Activated CD8-positive, alpha-beta memory T cell treated with anti-CD3 and anti-CD28 coated beads, Interleukin-2, amount 50 U/mL, for 4 hours (primary cell): ENCODE measurements at places on chromosomes 1 and 21.

GRCh38 chr1:203444171-203444576 is 31.4 kb upstream of the PRELP start:
- no peak for DNase-seq

DNA sequence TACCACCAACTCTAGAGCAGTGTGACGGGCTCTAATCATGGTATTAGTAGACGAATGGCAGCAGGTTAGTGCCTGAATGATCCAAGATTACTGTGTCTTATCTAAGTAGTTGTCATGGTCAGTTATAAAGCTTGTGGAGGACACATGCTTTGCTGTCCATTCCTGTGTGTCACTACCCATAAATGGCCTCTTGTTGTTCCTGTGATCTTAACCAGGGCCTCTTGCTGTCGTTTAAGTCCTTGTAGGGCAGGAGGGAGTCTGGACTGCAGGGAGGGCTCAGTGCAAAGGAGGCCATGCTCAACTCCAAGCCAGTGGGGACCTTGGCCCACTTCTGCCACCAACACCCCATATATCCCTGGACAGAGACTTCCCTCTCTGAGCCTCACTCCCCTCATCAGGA is 130.5 kb downstream of the EPHB2 start:
- DNase-seq, result no peak

DNA sequence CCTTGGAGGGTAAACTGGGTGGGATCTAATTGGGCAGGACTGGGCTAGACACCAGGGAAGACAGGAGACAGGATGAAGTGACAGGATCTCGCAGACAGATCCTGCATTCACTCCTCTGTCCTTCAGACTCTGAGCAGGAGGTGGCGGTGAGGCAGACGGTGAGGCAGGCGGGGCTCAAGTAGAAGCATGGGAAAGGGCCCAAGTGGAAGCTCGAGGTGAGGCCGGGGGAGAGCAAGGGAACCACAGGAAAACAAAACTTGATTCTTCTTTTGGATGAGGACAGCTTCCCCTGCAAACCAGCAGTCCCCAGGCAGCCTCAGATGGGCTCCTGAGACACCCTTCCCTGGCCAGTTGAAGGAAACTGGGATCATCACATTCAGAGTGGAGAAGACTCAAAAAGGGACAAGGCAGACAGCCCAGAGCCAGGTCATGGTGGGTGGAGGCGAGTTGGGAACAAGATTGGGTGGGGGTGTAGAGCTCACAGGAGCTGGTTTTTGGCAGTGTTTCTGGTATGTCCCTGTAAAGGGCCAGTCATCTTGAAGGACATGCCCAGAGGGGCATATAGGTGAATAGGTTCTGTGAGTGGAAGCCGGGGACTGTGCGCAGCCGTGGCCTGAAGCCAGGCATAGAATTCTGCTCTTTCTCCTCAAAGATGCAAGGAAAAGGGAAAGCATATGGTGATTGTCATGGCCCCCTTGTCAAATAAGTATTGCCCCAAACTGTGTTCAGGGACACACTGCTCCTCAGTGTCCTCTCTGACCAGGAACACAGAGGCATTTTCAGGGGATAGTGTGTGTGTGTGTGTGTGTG is 18.0 kb downstream of the INKA2 start:
- no peak for DNase-seq

- no peak for DNase-seq
Observed at GRCh38 chr21:38811257-38811656, 5.5 kb downstream of the ETS2 start.

GRCh38 chr1:176545034-176545639 is 82.2 kb downstream of the PAPPA2 start:
- DNase-seq, result no peak

GRCh38 chr21:43997766-43998742 is 14.1 kb upstream of the TRAPPC10 start:
- DNase-seq, result no peak

DNA sequence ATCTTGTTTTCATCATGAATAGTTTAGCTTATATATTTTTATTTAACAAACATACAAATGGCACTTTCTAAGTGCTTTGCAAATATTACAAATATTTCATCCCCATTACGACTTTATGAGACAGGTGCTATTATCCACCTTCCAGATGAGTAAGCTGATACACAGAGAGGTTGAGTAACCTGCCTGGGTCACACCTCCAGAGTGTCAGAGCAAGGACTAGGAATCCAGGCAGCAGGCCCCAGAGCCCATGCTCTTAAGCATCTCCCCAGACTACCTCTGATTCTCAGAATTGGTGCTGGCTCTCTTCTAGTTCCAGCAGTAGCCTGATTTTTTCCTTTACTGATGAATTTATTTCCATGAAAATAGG is 40.0 kb downstream of the EPHB2 start:
- no peak for DNase-seq

DNA sequence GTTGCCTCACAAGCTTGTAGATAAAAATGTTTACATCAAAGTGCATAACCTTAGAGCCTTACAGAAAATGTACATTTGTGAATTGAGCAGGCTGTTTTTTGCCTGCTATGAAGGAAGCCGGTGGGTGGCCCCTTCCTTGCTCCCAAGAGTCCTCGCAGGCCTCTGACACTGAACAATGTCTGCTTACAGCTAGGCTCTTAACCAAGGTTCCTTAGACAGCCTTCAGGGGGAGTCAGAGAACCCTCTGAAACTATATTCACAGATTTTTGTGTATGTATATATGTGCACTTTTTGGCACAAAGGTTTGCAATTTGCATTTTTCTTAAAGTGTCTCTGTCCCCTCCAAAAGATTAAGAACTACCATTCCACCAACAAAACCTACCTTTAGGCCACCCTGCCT is 282.6 kb downstream of the BARHL2 start:
- no peak for DNase-seq

DNA sequence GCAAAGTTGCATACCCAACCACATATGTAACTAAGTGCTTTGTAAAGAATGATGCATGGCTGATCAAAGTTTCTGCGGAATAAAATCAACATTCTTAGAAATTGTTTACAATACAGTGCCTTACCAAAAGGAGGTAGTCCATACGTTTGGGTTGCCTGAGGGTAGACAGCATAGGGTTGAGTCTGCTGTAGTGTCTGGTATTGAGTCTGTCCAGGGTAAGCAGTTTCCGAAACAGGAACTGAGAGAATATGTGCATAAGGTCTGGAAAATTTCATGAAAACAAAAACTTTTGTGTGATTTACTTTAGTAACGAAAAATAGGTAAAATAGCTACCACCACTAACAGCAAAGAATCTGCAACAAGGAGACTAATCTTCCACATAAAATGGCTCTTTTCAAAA is 53.0 kb downstream of the EYA3 start:
- no peak for DNase-seq

DNA sequence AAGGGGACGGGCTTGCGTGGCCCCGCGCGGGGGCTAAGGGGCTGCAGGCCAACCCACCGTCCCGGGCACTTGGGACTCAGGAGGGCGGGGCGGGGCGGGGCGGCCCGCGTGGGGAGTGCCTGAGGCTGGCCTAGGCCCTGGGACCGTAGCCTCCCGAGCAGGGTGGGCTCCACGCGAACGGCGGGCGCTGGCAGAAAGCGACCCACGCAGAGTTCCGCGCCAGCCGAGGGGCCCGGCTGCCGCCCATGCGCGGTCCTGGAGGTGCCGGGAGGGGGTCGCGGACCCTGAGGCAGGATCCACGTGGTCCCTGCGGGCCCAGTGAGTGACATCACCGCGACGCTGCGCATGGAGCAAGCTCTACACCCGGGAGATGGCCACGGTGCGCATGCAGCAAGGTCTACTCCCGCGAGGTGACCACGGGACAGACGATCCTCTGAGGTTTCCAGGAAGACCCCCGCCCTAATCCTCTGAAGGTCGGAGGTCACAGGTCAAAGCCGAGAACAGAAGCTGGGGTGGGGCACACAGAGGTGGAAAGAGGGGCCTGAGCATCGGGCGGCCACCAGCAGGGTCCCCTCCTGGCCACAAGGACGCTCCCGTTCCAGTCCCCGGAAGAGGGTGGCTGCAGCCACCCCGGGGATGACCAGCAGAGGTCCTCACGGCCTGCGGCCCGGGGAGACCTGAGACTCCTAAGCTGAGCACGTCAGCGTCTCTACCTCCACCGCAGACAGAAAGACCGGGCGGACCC is 13.5 kb upstream of the SLC19A1 start:
- peak; percentile 59 for DNase-seq

- DNase-seq, result no peak
Observed at GRCh38 chr1:182129398-182129797, 67.9 kb upstream of the ZNF648 start.

DNA sequence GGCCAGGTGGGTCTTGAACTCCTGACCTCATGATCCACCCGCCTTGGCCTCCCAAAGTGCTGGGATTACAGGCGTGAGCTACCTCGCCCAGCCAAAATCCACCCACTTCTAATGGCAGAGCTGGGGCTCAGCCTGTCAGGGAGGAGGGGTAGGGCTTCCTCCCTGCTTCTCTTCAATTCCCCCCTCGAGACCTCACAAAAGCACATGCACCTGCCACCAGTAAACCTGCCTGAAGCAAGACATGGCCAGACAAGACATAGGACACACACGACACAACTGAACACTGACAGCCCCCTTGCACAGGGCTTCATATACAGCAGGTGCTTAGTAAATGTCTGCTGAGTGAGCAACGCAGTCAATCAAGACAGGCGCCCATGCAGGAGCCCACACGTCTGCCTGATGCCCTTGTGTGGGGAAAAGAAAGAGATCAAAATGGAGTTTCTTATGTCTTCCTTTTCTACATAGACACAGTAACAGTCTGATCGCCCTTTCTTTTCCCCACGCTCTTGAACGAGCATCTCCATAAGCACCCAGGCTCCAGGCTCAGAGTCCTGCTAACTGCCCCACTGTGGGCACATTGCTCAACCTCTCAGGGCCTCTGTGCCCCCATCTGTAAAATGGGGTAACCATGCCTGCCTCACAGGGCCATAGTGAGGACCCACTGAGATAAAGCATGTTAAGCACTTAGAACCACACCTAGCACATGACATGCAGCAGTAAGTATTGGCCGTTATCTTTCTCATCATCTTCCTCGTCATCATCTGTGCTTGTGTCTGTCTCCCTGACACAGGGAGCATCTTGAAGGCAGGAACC is 8.8 kb downstream of the SDC3 start:
- no peak for DNase-seq

DNA sequence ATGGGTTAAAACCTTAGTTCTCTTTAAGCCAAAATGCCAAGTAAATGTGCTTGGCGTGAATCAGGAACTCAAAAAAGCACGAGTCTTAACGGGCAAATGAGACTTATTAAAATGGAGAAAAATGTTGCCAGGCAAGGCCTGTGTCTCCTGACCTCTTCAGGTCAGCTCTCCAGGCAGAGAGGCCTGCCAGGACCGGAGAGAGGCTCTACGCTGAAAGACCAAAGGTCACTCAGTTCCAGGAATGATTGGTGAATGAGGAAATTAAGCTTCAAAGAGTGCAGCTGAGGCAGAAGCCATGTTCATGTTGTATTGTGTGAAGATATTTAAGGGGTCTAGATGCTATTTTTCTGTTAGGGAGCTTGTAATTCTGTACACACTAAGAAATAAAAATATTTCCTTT is 66.6 kb downstream of the SPAG17 start:
- no peak for DNase-seq

- DNase-seq, result no peak
Observed at GRCh38 chr21:37665230-37666024, 250.8 kb downstream of the KCNJ6 start.

DNA sequence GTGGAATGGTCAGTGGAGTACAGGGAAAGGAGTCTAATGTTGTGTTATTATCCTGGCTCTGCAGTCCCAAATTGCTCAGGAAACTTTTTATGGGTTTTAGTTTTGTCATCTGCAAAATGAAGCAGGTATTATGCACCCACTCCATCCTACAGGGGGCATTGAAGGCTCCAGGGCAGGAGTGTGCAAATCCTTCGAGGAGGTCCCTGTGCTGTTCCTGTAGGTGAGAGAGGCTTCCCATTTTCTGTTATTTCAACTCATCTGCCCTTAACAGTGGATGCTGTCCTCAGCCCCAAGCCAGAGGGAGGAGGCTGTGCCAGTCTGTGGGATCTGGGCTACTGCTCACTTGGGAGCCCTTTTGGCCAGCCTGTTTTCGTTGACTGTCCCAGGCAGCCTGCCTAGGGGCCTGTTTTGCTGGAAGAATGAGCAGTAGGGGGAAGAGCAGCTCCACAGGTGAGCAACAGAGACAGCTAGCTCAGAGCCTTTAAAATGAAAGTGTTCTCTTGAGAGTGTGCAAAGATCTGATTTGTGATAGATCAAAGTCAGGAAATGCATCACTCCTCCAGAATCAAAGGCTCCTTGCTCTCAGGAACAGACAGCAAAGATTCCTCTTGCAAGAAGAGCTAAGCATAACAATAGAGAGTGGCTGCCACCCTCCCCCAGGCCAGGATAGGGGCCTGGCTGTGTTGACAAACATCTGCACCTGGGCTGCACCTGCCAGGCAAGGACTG is 317.6 kb upstream of the PROX1 start:
- DNase-seq, result no peak

GRCh38 chr1:116667575-116668105 is at the start of gene IGSF3:
Gene IGSF3 (minus strand): TSS chr1:116667733. CDS start chr1:116666326, 1,407 bp downstream.
- peak; percentile 38 for DNase-seq

DNA sequence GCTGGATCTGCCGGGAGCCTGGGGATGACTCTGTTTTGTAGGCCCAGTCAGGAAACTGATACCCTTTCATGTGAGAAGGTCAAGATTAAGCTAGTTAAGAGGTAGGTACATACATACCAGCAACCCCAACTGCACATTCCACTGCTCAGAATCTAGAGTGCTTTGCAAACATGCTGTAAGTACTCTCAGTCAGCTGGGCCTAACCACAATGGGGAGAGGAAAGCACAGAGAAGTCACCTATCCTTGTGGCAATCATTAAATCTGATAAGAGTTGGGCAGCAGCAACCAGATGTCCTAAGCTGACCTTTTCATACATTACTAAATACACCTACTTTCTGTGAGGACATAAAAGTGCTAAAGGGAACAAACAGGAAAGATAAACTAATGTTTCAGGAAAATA is 2.5 kb downstream of the ETV3 start:
- no peak for DNase-seq

DNA sequence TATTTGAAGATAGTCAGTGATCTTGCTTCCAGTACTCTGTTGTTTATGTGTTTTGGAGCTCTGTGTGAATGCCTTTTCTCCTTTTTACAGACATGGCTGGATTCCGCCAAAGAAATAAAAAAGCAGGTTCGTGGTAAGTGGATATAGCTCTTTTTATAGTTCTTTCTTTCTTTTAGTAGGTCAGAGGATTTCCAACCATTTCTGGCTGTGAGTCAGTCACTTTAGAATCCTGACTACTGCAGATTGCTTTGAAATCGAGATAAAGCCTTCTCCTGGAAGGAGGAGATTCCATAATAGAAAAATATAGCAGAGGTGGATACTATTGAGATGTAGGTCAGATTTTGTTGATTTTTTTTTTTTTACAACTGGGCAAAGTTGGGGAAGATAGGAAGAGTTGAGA is 97.4 kb downstream of the EPB41 start:
- no peak for DNase-seq

GRCh38 chr1:176110203-176110602 is 96.9 kb downstream of the COP1 start:
- DNase-seq, result no peak
